MCF 10A (cell line): ENCODE measurements at places on chromosomes 12 and 14. TPM values are rescaled to one million over a fixed set of nuclear protein-coding genes. Genes with fewer than 3 reads are reported as not detected.
A peak's percentile ranks its signal among the peaks of the same experiment; 100 is the strongest.

CLEC4E gene
- total RNA-seq = not detected in 2 replicates

- DNase-seq = no peak
Measured at GRCh38 chr12:73235387-73235786, 963.2 kb downstream of the TRHDE start.

DNA sequence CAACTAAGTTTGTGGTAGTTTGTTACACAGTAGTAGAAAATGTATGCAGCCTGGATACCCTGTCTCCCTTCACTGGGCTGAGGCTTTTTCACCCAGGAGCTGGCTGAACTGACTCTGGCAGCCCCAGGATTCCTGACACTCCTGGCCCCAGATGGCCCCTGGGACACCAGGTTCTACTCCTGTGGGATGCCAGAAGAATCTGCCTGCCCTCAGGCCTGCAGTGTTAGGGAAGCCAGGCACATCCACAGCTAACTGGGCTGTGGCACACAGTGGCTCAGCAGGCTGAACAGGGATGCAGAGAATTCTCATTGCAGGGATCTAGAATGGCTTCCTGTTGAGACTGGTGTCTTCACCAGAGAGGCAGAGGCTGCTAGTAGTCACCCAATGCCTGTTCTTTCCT lies 8.5 kb downstream of the IFI27 start:
- DNase-seq = no peak

- DNase-seq = no peak
Measured at GRCh38 chr14:53249059-53249458, 95.9 kb upstream of the DDHD1 start.

ASPG gene
- 0.05 and 0.12 TPM in 2 replicates for total RNA-seq

NFE2 gene
- total RNA-seq = 0.40 and 0.64 TPM in 2 replicates

DNA sequence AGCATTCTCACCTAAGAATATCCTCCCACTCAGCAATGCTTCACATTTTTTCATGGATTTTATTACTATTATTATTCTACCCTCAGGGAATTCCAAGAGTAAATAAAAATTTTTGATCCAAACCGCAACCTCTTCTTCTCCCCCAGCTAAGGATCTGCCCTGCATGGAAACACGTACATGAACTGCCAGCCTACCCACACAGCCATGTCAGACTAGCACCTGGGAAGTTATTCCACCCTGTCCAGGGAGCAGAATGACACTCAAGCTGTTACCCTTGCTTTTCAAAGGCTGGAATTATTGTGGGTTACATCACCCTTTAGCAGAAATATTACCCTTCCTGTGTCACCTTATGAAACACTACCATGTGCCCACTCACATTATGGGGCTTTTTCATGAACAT lies 227.3 kb upstream of the USP15 start:
- DNase-seq = no peak

DNA sequence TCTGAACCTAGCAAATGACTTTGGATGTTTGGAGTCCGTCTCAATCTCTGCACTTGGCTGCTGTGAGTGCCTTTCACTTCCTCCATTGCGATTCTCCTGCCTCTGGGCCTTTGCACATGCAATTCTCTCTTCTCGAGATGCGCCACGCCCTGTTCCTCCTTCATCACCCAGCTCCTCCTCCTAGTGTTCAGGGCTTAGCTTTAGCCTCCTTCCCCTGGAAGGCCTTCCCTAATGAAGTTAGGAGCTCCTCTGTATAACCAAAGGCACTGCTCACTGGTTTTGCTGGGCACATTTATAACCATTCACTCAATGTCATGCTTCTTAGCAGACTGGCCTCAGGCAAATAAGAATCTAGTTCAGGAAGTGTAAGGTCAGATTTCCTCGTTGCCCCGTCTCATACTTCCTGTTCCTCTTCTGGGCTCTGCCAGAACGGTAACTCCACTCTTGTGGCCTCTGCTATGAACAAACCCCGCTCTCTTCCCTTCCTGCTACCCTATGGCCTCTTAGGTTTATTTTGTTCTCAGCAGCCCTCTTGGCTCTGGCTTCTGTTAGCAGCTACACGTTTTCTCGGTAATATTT lies 171.4 kb downstream of the CRADD start:
- no peak for DNase-seq

DNA sequence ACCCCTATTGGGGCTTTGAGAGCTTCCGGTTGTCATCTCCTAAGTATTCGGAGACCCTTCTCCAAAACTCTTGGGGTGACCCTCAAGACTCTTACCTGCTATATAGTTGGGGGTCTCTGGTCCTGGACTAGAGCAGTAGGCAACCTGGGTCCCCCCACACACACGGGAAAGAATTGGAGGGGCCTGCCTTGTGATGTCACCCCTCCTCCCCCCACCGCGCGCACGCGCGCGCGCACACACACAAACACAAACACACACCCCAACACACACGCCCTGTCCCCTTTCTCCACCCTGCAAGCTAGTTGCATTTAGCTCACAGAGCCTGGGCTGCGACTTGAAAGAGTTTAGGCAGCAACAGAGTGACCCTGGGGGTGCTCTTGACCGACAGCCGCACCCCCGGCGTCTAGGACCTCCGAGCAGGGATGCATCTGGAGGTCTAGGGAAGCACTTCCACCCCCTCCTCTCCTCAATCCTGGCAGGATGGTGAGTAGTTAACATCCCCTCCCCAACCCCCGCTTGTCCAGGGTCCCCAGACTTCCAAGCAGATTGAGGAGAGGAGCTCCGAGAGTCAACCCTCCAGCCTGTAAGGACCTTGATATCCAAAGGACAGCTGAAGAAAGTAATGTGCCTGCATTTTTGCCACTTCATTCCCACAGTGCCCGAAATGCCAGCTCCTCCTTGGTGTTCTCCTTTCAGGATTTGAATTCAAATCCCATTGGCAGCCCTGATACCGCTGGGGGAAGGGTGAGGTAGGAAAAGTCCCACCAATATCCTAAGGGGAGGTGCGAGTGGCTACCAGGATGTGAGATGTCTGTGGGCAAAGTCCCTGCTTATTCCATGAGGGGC lies 1.4 kb upstream of the DNAJC14 start:
- DNase-seq = no peak

RFLNA gene
- not detected in 2 replicates for total RNA-seq

- peak; percentile 88 for DNase-seq
Measured at GRCh38 chr14:70972107-70972976, 65.1 kb downstream of the PCNX1 start.

SMAGP gene
- 17.4 and 19.0 TPM in 2 replicates for total RNA-seq

DNA sequence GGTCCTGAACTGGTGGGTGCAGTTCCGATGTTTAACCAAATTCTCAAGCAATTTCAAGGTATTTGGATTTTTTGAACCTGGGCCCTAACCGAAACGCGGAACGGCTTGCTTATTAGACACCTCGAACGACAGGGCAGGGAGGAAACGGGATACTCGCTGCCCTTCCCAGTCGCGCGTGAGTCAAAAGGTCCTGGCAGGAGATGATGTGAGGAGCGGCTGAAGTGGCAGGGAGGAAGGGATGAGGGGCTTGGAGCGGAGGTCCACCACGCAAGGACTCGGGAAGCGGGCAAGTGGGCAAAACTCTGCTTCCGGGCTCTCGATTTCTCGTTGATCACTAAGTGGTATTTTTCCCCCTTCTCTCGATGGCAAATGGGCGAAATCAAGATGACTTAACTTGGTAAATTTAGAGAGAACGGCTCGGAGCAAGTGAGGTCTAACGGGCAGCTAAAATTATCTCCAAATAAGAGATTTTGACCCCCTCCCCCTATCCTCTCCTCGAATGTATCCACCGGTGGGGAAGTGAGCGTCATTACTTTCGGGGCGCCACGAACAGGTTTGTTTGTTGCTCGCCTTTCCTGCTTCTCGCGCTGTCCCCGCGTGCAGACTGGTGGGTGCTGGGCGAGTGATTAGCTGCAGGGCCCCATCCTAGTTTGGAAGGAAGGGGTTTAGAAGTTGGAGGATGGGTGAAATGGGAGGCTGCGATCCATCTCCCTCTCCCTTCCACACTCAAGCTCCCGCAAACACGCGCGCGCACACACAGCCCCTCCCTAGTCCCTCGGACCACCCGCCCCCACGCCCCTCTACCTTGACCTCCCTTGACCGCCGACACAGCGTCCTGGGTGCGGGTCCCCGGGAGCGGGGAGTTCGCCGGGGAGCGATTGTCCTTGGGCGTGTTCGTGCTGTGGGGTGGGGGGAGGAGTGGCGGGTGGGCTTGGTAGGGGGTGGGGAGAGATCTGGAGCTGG lies 986 bp upstream of the NTF3 start:
- DNase-seq = no peak

DNA sequence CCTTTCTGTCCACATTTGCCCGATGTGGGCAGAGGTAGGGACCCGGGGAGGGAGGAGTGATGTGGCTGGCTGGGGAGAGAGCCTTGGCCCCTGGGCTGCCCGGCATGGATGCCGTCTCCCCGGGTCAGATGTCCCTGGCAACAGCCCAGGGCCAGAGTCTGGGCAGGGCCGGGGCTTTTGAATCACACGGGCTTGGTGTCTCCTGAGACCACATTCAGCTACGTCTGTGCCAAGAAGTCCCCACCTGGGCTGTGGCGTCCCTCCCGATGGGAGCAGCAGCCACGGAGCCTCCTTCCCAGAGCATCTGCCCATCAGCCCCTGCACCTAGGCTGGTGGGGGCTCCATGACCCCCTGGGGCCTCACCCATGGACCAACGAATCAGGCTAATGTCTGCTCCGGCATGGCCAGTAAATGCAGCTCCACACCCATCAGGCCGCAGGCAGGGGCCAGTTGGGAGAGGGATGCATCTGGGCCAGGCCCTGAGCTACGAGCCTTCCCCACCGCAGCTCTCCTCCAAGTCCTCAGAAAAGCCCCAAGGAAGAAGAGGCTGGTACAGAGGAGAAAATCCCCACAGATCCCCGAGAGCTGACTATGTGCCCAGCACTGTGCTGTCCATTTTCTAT lies 109.4 kb downstream of the RFLNA start:
- DNase-seq = peak; percentile 23

WNT1 gene
- not detected in 2 replicates for total RNA-seq

GRCh38 chr14:74886001-74886400 lies 4.3 kb downstream of the DLST start:
- peak; percentile 67 for DNase-seq

DNA sequence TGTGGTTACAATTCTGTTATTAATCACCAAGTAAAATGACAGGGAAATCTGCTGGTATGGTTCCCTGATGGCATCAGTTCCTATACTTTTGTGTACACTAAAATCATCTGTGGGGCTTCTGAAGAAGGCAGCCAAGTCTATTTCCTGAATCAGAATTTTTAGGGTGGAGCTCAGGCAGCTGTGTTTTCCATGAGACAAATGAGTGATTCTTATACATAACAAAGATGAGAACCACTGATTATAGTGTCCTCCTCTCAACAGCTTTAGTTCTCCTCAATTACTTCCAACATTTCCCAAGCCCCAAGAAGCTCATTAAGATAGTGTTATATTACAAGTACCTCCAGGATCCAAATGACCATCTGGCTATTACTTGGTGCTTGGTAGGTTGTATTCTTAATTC lies 64.5 kb upstream of the USP44 start:
- no peak for DNase-seq

- no peak for DNase-seq
Measured at GRCh38 chr12:75349946-75350345, 15.5 kb downstream of the GLIPR1L1 start.

- no peak for DNase-seq
Measured at GRCh38 chr12:4540170-4540569, 1.5 kb downstream of the RAD51AP1 start.

DNA sequence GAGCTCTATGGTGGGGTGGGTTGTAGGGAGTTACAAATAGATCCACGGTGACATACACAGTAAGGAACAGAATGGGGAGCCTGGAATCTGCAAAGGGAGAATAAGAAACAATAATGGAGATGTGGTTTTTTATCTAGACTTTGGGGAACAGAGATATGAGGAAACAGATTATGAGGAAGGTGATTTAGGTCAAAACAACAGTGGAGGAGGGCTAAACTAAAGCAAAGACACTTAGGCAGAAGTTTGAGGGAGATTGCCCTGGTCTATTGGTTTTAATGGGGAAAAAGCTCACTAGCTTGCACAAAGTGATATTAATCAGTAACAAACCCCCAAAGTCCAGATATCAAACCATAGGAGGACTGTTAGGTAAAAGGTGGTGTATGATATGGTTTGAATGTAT lies 144.5 kb upstream of the DYRK2 start:
- no peak for DNase-seq

- DNase-seq = no peak
Measured at GRCh38 chr12:93215290-93215678, 162.4 kb upstream of the NUDT4 start.

DNA sequence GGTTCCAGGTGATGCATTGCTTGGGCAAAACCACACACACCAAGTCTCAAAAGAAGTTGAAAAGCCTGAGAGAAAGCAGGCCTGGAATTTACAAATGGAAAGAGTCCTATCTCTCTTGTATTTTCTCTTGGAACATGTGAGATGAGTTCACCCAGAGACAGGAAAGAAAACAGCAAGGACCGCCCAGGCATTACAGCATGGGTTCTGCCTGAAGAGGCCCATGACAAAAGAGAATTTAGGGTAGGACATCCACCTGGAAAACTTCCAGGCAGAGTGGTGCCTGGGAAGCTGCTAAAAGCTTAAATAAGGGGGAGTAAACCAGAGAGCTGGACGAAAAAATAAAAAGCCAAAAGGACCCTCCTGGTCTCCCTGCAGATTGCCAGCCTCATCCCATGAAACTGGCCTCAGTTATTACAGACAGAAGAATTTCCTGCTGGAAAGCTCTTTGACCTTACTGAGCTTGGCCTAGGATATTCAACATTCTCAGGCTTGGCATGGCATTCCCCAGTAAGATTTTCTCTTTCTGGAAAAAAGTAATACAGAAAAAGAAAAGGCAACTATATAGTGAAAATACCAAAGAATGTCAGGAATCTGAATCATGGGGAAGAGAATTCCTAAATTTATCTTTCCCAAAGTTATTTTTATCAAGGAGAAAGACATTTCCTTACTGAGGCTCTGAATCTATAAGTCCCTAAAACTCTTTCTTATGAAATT lies 121.3 kb upstream of the NUDT4 start:
- DNase-seq = no peak

SLC8A3 gene
- total RNA-seq = not detected in 2 replicates

DNA sequence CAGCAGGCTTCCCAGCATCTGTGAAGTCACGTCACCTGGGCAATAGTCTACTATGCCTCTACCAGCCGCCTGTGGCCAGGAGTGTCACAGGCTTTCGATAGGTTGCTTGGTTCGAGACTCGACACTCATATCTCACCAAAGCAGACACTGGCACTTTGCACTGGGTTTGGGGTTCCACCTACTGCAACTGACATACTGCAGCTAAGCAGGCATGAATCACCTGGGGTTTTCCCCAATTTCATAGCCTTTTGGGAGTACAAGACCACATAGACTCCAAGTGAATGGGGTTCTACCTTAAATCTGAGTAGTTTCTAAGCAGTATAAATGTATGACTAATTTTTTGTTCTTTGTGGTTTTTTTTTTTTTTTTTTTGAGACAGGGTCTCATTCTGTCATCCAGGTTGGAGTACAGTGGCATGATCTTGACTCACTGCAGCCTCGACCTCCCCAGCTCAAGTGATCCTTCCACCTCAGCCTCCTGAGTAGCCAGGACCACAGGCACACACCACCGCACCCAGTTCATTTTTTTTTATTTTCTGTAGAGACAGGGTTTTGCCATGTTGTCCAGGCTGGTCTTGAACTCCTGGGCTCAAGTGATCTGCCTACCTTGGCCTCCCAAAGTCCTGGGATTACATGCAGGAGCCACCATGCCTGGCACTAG lies 32.1 kb downstream of the DMAC2L start:
- DNase-seq = peak; percentile 59

SERPINA9 gene
- not detected in 2 replicates for total RNA-seq

OR4K14 gene
- total RNA-seq = not detected in 2 replicates
